ENCODE measurements at places on chromosomes 1 and 21. TPM values are rescaled to one million over a fixed set of nuclear protein-coding genes. Genes with fewer than 3 reads are reported as not detected.
A peak's percentile ranks its signal among the peaks of the same experiment; 100 is the strongest.

Gene GBP7
- total RNA-seq, result not detected

Gene ADAMTS4
- total RNA-seq, result 2.5 TPM

DNA sequence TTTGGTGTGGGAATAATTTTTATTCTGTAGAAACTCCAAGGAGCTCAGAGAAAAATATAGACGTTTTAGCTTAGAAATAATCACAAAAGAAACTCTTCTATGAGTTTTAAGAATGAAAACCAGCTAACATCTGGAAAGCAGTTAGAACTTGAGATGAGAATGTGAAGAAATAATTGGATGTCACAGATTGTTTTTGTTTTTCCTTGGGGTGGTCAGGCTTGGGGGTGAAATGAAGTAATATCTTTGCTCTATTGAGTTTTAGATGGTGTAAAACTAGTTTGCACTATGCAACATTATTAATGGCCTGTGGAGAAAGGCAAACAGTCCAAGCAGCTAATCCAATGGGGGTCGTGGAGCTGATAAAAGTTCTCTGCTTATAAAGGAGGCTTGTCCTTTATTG, 101.2 kb downstream of the FMN2 start:
- H3K27ac ChIP-seq, result no peak overlapping the region
- H3K4me3 ChIP-seq, result no peak overlapping the region
- no peaks in the 10 kb centered on the region for H3K36me3 ChIP-seq
- peaks cover 12% of the 10 kb centered on the region for H3K27me3 ChIP-seq

GRCh38 chr1:49051647-49052046, 275.0 kb upstream of the BEND5 start:
- no peak overlapping the region for H3K27ac ChIP-seq
- DNase-seq, result no peak
- H3K36me3 ChIP-seq, result no peaks in the 10 kb centered on the region
- no peaks in the 10 kb centered on the region for H3K4me1 ChIP-seq
- H3K27me3 ChIP-seq, result no peaks in the 10 kb centered on the region

DNA sequence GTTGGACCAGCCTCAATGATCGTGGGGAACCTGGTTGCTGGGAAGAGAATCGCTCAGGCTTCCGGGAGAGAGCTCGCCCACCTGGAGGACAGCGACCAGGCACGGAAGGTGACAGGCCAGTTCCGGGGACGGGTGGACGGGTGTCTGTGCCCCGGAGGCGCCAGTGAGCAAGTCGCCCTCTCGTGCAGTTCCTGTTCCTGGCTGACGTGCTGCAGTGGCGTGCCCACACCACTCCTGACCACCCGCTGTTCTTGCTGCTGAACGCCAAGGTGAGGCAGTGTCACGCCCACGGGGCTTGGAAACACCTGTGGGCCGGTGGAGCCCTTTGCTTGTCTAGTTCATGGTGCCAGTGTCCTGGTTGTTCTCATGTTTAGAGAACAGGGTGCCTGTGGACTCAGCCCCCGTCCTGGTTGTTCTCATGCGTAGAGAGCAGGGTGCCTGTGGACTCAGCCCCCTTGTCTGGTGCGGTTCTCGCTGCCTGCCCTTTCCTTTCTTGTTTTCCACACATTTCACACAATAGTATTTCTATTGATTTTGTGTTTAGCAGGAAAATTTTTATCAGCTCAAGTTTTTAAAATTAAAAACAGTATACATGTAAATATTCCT, 53.1 kb downstream of the S100B start:
- H3K27ac ChIP-seq, result no peak overlapping the region
- peak; percentile 66 for DNase-seq
- H3K4me3 ChIP-seq, result no peak overlapping the region
- no peaks in the 10 kb centered on the region for H3K4me1 ChIP-seq
- H3K27me3 ChIP-seq, result no peaks in the 10 kb centered on the region

DNA sequence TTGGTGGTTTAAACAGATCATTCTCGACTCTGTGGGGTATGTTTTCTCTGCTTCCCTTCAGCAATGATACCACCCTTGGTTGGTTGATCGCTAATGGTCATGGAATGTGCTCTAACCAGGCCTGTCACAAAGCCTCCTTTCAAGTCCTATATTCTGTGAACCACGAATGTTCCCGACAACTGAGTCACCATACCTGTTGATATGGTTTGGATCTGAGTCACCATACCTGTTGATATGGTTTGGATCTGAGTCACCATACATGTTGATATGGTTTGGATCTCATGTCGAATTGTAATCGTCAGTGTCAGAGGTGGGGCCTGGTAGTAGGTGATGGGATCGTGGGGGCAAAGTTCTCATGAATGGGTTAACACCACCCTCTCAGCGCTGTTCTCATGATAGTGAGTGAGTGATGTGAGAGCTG, 10.2 kb upstream of the CAMK2N1 start:
- H3K36me3 ChIP-seq, result no peaks in the 10 kb centered on the region
- peaks cover 3% of the 10 kb centered on the region for H3K4me1 ChIP-seq
- H3K27ac ChIP-seq, result peak overlapping the region; percentile 86
- no peak for DNase-seq
- no peak overlapping the region for H3K4me3 ChIP-seq
- H3K27me3 ChIP-seq, result peaks cover 3% of the 10 kb centered on the region
